ENCODE measurements at places on chromosomes 11 and 22.
A peak's percentile ranks its signal among the peaks of the same experiment; 100 is the strongest.

DNA sequence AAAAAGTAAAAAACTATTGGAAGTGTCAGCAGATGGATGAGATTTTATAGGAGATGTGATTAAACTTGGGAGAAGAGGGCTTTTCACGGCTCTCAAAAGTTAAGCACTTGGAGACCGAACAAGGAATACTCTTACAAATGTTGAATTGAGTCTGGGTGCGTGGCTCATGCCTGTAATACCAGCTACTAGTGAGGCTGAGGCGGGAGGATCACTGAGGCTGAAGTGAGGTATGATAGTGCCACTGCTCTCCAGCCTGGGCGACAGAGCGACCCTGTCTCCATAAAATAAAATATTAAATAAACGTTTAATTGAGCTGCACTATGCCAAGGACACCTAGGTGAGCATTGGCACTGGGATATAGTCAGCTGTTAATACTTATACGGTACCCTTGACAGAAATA lies 1.9 kb downstream of the CEP57 start:
- no peak for DNase-seq

GRCh38 chr11:16770016-16770415 lies 31.6 kb downstream of the C11orf58 start:
- DNase-seq = no peak

DNA sequence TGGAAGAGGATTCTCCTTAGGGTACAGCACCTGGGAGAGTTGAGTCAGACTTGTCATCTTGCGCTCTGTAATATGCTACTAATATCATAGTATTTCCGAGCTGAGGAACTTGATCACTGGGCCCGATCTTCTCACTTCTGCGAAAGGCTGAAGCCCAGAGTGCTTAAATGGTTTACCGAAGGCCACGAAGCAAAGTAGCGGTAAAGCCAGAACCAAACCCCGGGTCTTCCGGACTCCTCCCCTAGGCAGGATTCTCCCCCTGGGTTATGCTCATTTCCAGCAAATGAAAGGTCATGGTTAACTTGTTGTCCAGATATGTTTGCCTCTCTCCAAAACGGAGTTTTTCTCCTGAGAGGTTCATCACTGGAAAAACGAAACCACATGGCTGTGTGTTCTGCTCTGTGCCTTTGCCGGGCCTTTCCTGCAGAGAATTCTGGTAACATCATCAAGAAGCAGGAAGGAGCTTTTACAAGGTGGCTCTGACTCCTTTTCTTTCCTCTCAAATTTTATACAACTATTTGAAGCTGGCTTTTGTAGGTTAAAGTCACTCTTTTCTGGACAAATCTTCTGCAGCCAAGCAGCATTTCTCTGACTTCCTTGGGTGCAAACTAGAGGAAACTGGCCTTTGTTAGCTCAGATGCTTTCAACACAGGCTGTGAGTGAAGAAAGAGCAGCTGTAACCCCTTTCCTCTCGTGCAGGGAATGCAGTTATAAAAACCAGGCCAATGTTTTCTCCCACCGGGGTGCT lies 35.5 kb downstream of the UBASH3B start:
- no peak for DNase-seq

DNA sequence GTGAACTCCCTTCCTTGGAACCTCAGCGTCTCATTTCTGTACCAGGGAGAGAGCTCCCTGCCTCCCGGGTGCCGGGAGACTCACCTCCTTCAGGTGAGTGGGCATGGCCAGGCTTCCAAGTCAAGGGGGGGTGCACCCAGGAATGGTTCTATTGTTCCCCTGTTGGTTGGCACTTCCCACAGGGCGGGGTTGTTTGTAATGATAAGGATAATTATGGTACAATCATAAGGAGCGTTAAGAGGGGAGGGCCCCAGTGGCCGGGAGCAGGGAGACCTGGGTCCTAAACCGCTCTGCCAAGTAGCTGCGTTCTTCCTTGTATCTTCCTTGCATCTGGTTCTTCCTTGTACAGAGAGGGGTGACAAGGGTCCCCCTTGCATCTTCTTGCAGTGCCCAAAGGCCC lies 79.1 kb downstream of the LRRC32 start:
- no peak for DNase-seq

- DNase-seq = peak; percentile 50
Observed at GRCh38 chr11:72613977-72614376, 60.2 kb downstream of the PDE2A start.

DNA sequence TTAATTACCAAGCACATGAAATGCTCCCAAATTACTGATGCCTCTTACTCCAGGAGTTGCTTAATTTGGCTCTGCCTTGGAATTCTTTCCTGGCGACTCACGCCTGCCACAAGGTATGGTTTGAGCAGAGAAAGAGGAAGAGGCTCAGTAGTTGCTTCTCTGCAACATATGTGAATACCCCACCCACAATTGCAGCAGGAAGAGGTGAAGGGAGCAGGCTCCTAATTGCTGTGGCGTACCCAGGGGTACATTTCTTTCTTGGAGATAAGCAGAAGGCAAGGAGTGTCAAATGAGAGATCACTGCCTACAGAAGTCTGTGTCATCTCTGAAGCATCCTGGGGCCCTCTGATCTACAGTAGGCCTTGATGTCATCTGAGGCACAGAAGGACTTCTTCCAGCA lies 10.6 kb upstream of the NNMT start:
- no peak for DNase-seq

GRCh38 chr11:76153571-76153923 lies 52.8 kb downstream of the WNT11 start:
- no peak for DNase-seq

DNA sequence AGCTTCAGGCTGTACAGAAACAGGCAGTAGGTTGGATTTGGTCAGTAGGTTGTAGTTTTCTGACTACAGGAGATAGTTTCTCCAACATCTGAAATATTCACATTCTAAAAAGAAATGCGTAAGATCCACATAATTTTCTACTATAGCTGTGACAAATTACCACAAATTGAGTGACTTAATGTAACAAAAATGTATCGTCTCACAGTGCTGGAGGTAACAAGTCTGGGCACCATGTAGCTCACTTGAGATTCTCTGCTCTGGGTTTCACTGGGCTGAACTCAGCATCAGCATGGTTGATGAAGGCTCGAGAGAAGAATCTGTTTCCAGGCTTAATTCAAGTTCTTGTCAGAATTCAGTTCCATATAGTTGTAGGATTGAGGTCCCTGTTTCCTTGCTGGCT lies 350.9 kb upstream of the CCDC179 start:
- no peak for DNase-seq

DNA sequence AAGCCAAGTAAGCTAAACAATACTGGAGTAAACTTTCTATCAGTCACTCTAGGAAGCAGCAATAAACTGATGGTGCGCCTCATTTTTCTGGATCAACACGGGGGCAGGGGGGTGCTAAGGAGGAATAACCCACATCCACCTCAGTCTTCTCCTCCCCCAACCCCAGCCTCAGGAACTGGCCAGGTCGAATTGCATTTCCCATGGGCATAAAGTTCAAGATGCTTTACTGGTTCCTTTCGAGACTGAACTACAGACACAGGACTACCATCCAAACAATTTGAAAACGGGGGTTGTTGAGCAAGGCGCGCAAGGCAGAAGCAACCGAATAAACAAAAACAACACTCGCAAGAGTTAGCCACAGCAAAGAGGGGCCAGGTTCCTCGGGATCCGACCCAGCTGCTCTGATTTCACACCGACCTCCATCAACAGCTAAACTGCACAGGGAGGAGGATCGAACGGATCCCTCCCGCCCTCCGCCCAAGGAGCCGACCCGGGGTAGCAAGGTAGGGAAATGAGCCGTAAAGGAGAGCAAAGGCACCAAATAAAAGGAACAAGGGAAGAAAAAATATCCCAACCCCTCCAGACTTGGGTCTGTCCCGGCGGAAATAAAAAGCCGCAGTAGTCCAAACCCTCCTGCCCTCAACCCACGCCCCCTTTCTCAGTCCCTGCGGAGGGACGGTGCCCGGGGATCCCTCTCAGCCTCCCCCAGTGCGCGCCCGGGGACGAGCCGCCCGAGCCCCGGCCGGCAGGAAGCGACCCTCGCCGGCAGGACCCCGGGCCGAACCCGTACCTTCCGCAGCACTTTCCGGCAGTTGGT lies 801 bp downstream of the SESN3 start:
- peak; percentile 18 for DNase-seq

DNA sequence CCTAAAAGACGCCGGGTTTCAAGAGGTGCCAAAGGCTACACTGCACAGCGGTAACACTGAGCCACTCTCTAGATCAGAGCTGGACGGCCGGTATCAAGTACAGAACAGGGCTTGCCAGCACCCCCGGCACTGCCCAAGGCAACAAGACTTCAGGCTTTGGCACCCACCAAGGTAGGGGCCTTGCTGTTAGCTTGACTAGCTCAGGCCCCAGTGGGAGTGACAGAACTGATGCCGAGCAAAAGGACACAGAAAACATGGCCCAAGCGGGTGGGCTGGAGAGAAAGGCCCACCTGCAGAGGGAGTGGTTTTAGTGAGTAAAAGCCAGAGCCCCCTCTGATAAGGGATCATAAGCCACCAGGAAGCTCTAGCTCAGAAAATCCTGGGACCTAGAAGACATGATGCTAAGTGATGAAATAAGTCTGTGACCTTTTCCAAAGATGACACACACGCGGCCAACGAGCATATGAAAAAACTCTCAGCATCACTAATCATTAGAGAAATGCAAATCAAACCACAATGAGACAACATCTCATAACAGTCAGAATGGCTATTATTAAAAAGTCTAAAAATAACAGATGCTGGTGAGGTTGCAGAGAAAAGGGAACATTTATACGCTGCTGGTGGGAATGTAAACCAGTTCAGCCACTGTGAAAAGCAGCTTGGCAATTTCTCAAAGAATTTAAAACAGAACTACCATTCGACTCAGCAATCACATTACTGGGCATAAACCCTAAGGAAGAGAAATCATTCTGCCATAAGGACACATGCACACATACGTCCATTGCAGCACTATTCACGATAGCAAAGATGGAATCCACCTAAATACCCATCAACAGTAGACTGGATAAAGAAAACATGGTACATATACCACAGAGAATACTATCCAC lies 12.9 kb downstream of the EHD1 start:
- DNase-seq = no peak
